Ovary (tissue), 10 donors: ENCODE measurements at places on chromosomes 11 and 22.

GRCh38 chr11:85109141-85109540 lies 518.0 kb downstream of the DLG2 start:
- DNase-seq = no peak
- H3K27me3 ChIP-seq = no peaks in the 10 kb centered on the region
- no peaks in the 10 kb centered on the region for H3K4me1 ChIP-seq
- H3K4me3 ChIP-seq = no peak overlapping the region
- H3K27ac ChIP-seq = no peak overlapping the region

- peak within 1 kb of the TSS; percentile 99 for H3K27ac ChIP-seq
- H3K4me1 ChIP-seq = peaks cover 13% of the 10 kb centered on the region
- no peaks in the 10 kb centered on the region for H3K27me3 ChIP-seq
- H3K36me3 ChIP-seq = no peaks in the 10 kb centered on the region
These were observed at the start of gene TMEM80 for GRCh38 chr11:695538-696248. Gene TMEM80 (plus strand): TSS chr11:695816. CDS start chr11:695828, 12 bp downstream.

DNA sequence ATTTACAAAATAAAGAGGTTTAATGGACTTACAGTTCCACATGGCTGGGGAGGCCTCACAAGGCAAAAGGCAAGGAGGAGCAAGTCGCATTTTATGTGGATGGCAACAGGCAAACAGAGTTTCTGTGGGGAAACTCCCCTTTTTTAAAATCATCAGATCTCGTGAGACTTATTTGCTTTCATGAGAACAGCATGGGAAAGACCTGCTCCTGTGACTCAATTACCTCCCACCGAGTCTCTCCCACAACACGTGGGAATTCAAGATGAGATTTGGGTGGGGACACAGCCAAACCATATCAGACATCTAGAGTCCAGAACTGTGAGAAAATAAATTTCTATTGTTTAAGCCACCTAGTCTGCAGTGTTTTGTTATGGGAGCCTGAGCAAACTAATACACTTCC lies 80.8 kb downstream of the ME3 start:
- DNase-seq = no peak
- no peak overlapping the region for H3K4me3 ChIP-seq
- peaks cover 10% of the 10 kb centered on the region for H3K4me1 ChIP-seq

DNA sequence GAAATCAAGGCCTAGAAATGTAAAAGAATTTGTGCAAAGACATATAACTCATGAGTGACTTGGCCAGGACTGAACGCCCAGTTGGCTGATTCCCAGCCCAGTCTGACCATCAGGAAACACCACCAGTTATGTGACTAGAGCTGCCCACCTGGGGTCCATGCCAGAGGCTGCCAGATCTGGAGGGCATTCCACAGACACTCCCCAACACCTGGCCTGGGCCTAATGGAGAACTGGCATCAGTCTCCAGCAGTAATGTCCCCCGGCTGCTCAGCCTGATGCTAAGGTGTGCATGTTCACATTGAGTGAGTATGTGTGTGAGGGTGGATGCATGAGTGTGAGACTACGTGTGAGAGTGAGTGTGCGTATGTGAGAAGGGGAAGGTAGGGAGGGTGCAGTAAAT lies 15.7 kb downstream of the PLAAT3 start:
- H3K27ac ChIP-seq = no peak overlapping the region
- H3K27me3 ChIP-seq = no peaks in the 10 kb centered on the region
- DNase-seq = no peak
- no peaks in the 10 kb centered on the region for H3K36me3 ChIP-seq
- H3K4me1 ChIP-seq = peaks cover 3% of the 10 kb centered on the region

DNA sequence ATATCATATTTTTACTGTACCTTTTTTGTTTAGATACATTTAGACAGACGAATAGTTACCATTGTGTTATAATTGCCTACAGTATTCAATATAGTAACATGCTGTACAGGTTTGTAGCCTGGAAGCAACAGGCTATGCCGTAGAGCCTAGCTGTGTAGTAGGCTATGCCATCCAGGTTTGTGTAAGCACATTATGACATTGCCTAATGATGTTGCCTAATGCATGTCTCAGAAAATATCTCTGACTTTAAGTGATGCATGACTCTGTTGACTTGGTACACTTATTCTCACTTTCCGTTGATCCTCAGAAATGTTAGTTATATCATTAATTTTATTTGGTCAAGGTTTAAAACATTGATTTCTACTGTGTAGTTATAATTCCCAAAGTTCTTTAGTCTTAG lies 39.9 kb downstream of the OR2AT4 start:
- H3K4me1 ChIP-seq = no peaks in the 10 kb centered on the region
- H3K4me3 ChIP-seq = no peak overlapping the region
- no peaks in the 10 kb centered on the region for H3K27me3 ChIP-seq
- no peak overlapping the region for H3K27ac ChIP-seq

DNA sequence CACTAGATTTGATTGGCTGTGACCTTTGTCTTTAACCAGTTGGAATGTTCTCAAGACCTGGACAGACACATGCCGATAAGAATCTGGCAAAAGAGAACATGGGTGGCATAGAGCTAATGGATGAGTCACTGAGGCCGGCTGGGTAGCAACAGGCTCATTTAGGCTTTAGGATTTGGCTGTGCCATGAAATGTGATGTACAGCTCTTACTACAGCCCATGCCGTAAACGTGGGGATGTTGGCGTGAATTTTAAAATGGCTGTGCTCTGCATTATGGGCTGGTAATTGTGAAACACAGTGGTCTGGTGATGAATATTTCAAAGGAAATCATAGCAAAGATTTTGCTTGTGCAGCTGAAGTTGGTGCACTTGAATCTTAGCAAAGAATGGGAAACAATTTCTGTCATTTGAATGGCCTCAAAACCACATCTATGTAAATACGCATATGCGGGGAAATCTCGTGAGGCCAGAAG lies 332.4 kb downstream of the TBC1D22A start:
- no peak overlapping the region for H3K27ac ChIP-seq
- H3K4me3 ChIP-seq = no peak overlapping the region
- no peak for DNase-seq
- no peaks in the 10 kb centered on the region for H3K36me3 ChIP-seq
- H3K4me1 ChIP-seq = peaks cover 25% of the 10 kb centered on the region

GRCh38 chr11:112355726-112356125 lies 95.1 kb upstream of the PLET1 start:
- H3K27ac ChIP-seq = no peak overlapping the region
- H3K27me3 ChIP-seq = no peaks in the 10 kb centered on the region
- H3K4me1 ChIP-seq = peaks cover 5% of the 10 kb centered on the region
- peak; percentile 60 for DNase-seq
- no peak overlapping the region for H3K4me3 ChIP-seq
- H3K36me3 ChIP-seq = no peaks in the 10 kb centered on the region

GRCh38 chr22:36245805-36246356 lies 6.6 kb upstream of the APOL2 start:
- no peak overlapping the region for H3K4me3 ChIP-seq
- no peaks in the 10 kb centered on the region for H3K36me3 ChIP-seq

- H3K36me3 ChIP-seq = no peaks in the 10 kb centered on the region
- peaks cover 2% of the 10 kb centered on the region for H3K4me1 ChIP-seq
- DNase-seq = no peak
- no peak overlapping the region for H3K4me3 ChIP-seq
- no peaks in the 10 kb centered on the region for H3K27me3 ChIP-seq
These were observed 16.6 kb downstream of the DERL3 start for GRCh38 chr22:23822101-23822671.

DNA sequence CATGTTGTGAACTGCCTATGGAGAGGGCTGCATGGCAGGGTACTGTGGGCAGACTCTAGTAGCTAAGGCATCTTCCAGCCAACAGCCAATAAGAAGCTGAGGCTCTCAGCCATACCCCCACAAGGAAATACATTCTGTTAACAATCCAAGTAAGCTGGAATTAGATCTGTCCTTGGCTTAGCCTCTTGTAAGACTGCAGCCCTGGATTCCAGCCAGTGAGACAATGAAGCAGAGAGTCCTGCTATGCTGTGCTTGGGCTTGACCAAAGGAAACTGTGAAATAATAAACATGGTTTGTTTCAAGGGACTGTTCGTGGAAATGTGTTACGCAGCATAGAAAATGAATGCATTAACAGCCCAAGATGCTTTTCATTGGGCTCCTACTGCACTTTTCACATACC lies 1097.4 kb upstream of the CCDC90B start:
- no peak overlapping the region for H3K4me3 ChIP-seq
- no peaks in the 10 kb centered on the region for H3K4me1 ChIP-seq
- H3K36me3 ChIP-seq = no peaks in the 10 kb centered on the region
- no peak for DNase-seq
- H3K27me3 ChIP-seq = no peaks in the 10 kb centered on the region

DNA sequence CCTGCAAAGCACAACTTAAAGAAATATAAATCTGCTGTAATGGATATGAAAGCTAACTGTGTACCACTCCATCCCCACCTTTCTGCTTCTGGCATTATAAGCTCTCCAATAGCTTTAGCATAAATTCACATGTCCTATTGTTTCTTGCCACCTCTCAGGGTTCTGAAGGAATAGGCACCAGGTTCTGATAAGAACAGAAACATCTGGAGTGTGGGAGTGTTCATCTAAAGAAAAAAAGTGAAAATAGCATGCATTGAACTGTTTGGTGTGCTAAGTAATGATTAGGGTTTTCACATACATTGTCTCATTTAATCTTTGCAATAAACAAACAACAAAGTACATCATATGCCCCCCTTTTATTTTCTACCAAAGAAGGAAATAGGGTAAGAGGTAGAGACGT lies 72.3 kb downstream of the FAM76B start:
- no peaks in the 10 kb centered on the region for H3K27me3 ChIP-seq
- H3K27ac ChIP-seq = no peak overlapping the region
- no peaks in the 10 kb centered on the region for H3K4me1 ChIP-seq
- H3K4me3 ChIP-seq = no peak overlapping the region
- no peak for DNase-seq
- no peaks in the 10 kb centered on the region for H3K36me3 ChIP-seq

- H3K4me3 ChIP-seq = no peak overlapping the region
- H3K27ac ChIP-seq = no peak overlapping the region
- H3K27me3 ChIP-seq = no peaks in the 10 kb centered on the region
- DNase-seq = no peak
- no peaks in the 10 kb centered on the region for H3K36me3 ChIP-seq
- H3K4me1 ChIP-seq = no peaks in the 10 kb centered on the region
These were observed 19.0 kb downstream of the RNF214 start for GRCh38 chr11:117251506-117251905.

- DNase-seq = no peak
- H3K4me3 ChIP-seq = no peak overlapping the region
- H3K27ac ChIP-seq = no peak overlapping the region
- H3K36me3 ChIP-seq = no peaks in the 10 kb centered on the region
- H3K27me3 ChIP-seq = no peaks in the 10 kb centered on the region
These were observed 37.9 kb downstream of the DUSP8 start for GRCh38 chr11:1534171-1534570.

GRCh38 chr11:67389477-67389876 lies 2.3 kb upstream of the RAD9A start:
- no peak overlapping the region for H3K4me3 ChIP-seq
- DNase-seq = no peak
- H3K36me3 ChIP-seq = no peaks in the 10 kb centered on the region
- H3K4me1 ChIP-seq = peaks cover 3% of the 10 kb centered on the region
- no peaks in the 10 kb centered on the region for H3K27me3 ChIP-seq

DNA sequence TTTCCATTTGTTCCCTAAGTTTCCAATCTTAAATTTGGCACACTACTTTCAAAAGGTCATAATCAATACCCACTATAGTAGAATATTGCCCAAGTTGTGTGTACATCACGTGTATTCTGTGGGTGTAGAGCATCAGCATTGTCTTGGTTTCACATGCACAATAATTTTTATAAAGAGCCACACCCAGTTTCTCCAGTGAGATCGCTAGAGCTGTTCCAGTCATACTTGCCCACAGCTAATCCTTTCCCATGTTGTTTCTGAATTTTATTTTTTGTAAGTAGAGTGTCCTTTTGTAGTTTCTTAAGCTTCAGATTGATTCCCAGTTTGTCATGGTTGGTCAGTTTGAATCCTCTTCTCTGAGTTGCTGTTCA lies 13.7 kb downstream of the FAM118B start:
- DNase-seq = no peak
- H3K36me3 ChIP-seq = no peaks in the 10 kb centered on the region

DNA sequence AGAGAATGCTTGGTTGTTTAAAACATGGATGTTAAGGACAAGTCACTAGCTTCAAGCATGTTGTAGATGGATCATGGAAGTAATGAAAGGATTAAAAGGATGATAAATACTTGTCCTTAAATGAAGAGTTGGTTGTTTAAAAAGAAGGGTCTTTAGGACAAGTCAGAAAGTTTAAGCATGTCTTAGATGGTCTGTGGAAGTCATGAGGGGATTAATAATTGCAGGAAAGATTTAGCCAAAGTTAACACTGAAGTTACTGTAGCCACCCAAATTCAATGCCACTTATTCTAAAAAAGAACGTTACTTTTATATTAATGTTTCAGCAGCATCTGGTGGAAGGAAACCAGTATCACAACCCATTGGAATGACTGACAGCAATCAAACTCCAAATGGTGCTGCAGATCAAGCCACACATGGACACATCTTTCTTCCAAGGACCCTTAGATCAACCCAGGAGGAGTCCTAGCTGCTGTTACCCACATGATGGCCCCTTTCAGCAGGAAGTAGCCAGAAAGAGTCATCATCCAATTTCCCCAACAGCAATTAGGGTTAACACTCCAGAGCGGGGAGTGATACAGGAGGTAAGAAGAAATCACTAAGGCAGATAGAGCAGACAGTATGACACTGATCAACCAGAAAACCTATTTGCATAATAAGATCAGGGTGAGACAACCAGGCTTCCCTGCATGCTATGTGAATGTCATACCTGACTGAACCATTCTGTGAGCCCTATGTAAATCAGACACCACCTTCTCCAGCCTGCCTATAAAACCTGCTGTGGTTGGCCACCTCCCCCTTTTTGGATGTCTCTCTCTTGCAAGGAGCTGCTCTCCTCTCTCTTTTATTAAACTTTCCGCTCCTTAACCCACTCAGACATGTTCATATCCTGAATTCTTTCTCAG lies 88.4 kb upstream of the GNAZ start:
- DNase-seq = no peak
- H3K27me3 ChIP-seq = no peaks in the 10 kb centered on the region
- H3K4me1 ChIP-seq = no peaks in the 10 kb centered on the region

DNA sequence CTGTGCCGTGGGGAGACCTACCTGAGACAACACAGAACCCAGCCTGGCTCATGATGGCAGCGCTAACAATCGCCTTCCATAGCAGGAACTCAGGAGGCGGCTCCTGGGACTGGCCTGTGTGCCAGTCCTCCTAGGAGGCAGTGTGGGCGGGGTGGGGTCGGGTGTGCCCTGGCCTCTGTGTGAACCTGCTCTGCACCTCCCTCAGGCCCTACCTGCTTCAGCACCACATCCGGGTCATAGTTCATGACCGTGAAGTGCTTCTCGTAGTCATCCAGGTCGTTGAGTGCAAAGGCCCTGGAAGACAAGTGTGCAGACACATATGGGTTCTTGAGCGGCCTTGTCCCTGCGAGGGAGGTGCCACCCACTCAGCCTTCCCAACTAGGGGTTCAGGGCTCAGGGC lies 15.3 kb downstream of the TTLL12 start:
- no peaks in the 10 kb centered on the region for H3K4me1 ChIP-seq
- no peak overlapping the region for H3K27ac ChIP-seq
- no peaks in the 10 kb centered on the region for H3K27me3 ChIP-seq
